Smooth muscle cell of the brain vasculature (primary cell): ENCODE measurements at places on chromosomes 4 and X.

DNA sequence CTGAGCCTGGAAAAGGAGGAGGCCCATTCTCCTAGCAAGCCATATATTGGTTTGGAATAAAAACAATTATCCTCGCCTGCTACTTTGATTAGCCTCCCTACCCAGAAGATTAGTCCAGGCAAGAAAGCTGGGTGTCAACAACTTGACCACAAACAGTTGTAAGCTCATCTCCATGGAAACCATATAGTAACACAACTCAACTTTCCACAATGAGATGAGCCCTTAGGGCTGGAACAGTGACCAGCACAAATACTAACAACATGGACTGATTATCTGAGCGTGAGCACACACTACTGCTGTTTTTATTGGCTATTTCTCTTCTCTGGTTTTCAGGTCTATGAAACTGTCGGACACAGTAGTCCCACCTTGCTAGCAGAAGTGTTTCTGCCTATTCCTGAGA is 80.8 kb downstream of the CC2D2A start:
- no peak for DNase-seq

GRCh38 chrX:134374294-134374693 is 85.7 kb upstream of the HPRT1 start:
- DNase-seq = no peak

DNA sequence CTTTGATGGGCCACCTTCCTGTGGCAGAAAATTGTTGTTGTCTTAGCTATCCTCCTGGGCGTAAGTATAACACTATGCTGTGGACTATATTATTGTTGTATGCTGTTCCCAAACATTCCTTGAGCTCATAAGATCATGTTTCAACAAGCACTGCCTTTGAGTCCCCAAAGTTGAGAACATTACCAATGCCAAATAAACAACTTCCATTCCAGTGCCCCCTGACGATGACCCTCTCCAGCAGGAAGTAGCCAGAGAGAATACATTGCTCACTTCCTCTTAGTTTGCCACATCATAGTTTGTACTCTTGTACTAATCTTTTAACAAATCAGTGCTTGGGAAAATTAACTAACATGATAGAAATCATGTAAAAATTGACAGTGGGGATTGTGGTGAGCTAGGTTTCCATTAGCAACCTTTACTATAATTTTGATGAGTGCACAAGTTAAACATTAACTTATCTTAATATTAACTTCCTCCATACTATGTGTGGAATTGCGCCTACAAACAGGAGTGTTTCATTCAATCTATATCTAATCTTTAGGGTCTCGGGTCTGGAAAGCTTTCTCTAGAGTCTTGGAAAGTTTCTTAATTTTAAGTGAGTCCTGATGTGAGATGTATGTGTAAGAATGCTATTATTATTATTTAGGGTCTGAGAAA is 20.3 kb upstream of the DHX15 start:
- DNase-seq = no peak

- no peak for DNase-seq
Observed at GRCh38 chr4:41145571-41146078, 68.7 kb downstream of the APBB2 start.

GRCh38 chrX:66164470-66164869 is 423 bp downstream of the HEPH start:
- no peak for DNase-seq

- no peak for DNase-seq
Observed at GRCh38 chrX:76148041-76148665, 24.7 kb upstream of the PBDC1 start.

- no peak for DNase-seq
Observed at GRCh38 chrX:10859353-10859752, 239.0 kb upstream of the MID1 start.

- DNase-seq = no peak
Observed at GRCh38 chr4:107870916-107871786, 46.4 kb downstream of the SGMS2 start.

DNA sequence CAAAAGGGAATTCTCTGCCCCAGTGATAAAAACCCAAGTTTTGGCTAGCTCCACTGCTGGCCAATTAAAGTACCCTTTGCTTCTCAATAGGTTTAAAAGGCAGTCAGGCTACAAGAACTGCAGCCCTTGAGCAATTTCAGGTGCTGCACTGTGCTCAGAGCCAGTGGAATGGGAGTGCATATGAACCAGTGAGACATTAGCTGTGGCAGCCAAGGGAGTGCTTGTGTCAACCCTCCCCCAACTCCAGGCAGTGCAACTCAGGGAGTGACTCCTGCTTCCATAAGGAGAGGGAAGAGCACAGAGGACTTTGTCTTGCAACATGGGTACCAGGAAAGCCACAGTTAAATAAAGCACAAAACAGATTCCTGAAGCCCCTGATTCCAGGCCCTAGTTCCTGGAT is 61.6 kb upstream of the VAMP7 start:
- DNase-seq = no peak

GRCh38 chr4:8694651-8695151 is 102.1 kb downstream of the CPZ start:
- no peak for DNase-seq

- no peak for DNase-seq
Observed at GRCh38 chrX:136251041-136251991, at the start of gene MAP7D3. Gene MAP7D3 (minus strand): TSS chrX:136251400. CDS start chrX:136251358, 42 bp downstream.

- no peak for DNase-seq
Observed at GRCh38 chr4:111506706-111507105, 638.5 kb upstream of the FAM241A start.

GRCh38 chr4:26737385-26737784 is 123.3 kb upstream of the STIM2 start:
- DNase-seq = no peak

- no peak for DNase-seq
Observed at GRCh38 chr4:101670370-101670769, 120.2 kb upstream of the BANK1 start.

GRCh38 chr4:134708026-134708425 is 506.4 kb upstream of the PABPC4L start:
- DNase-seq = no peak

DNA sequence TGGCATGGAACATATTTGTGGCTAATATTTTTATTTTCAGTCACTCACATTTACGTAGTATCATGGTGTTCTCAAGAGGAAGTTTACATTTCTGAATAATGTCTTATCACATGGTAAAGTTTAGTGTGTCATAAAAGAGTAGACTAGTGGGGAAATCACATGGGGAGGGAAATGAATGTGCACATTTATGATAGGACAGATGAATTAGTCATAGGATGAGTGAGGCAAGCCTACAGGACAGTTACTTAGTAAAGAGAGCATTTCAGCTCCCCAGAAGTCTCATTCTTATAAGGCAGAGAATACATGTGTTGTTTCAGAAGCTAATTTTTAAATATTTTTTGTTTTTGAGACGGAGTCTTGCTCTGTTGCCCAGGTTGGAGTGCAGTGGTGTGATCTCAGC is 6.2 kb downstream of the GK start:
- DNase-seq = no peak

DNA sequence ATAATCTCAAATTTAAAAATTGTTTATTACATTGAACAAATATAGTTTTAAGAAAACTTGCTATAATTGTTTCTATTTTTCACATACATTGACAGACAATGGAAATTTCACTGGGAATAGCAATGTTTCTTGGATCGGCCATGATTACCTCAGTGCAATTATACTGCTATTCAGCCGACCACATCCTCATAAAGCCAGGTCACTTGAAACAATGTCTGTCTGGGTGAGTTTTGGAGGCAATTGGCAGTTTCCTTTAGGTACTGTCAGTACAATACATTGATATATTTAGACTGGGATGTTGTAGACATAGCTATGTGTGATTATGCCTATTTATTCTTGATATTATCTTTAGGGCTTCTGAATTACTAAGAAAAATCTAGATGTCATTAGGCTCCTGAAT is 89.5 kb upstream of the VEGFC start:
- DNase-seq = no peak

GRCh38 chr4:139278912-139279759 is 889 bp downstream of the MGARP start:
- DNase-seq = no peak
